ENCODE measurements at places on chromosomes 11 and 22.

DNA sequence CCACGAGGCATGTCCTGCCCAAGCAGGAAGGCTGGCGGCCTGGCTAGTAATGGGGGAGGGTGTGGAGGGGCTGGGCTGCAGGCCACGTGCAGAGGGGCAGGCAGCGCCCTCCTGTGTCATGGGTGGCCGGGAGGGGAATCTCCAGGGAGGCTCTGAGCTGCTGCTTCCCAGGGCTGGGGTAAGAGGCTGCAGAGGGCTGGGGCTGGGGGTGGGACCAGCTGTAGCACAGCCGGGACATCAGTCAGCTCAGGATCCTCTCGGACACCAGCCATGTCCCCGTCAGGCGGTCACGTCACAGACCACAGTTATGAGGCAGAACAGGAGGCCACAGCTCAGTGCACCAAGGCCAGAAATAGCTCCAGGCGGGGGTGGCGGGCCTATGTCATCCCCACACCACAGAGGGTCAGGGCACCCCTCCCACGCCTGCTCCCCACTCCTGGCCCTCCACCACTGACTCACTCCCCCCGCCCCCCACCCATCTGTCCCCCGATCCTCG is 21.1 kb downstream of the RTN4R start:
- no peak for DNase-seq

- DNase-seq, result no peak
Observed at GRCh38 chr11:11078344-11079086, 220.7 kb upstream of the ZBED5 start.

DNA sequence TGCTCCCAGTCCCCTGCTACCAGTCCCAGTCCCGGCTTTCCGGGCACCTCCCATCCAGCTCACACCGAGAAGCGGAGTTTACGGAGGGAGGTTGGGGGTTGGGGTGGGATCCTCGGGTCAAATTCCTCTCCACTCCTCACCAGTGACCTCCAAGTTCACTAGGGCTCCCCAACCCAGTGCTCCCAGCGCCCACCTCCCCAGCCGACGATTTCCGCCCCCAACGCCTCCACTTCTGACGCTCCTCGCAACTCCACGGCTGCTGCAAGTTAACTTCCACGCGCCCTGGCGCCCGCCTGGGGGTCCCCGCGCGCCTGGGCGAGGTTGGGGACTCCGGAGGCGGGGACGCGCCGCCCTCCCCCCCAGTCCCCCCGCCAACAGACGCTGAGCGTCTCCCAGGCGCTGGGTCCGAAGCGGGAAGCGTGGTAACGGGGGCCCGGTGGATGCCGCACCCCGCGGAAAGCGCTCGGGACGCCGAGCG is 526 bp downstream of the TPST2 start:
- no peak for DNase-seq

- DNase-seq, result no peak
Observed at GRCh38 chr11:78845496-78845895, 270.8 kb upstream of the NARS2 start.

DNA sequence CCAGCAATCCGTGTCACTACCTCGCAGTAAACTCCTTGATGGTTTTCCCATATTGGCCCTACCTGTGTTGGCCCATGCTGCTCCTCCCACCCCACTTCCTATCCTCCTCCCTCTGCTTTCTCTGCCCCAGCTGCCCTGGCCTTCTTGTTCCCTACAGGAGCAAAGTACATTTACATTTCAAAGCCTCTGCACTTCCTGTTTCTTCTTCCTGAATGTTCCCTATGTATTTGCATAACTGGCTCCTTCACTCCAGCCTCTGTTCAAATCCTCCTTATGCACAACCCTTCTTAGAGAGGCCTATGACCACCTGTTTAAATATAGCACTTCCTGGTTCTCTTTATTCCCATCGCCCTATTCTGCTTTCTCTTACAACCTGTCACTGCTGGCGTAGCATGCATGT is 62.2 kb downstream of the PARVA start:
- no peak for DNase-seq

DNA sequence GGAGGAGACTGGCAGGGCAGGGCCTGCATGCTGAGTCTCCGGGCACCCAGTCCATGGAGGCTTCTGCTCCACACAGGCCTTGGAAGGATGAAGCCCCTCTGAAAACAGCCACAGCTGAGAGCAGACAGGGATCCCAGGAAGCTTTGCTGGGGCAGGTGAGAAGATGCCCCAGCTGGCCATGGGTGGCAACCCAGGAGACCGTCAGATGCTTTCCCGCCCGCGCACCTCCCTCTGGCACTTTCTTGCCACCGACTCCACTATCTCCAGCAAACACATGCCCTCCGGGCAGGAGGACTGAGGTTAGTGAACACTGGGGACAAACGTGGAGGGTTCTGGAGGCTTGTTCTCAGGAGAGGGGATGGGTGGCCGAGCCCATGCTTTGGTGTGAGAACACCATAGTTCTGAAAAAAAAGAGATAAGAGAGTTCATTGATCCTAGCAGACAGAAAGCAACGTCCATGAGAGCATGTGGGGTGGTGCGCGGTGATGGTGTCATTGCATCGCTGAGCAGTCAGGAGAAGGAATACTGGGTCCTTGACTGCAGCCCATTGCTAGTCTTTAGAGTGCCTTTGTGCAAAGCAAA is 2.3 kb downstream of the C1QTNF6 start:
- no peak for DNase-seq

Measured in COLO829 (cell line).